ENCODE measurements at places on chromosomes 11 and 22.

- DNase-seq: no peak
Measured at GRCh38 chr22:37174964-37175363, 13.1 kb downstream of the C1QTNF6 start.

- DNase-seq: no peak
Measured at GRCh38 chr11:62959422-62959980, 25.3 kb downstream of the SLC22A6 start.

GRCh38 chr11:62957147-62957546 is 27.6 kb downstream of the SLC22A6 start:
- no peak for DNase-seq

GRCh38 chr22:32542677-32543357 is 68.2 kb downstream of the FBXO7 start:
- no peak for DNase-seq

GRCh38 chr11:76008474-76008873 is 193.5 kb downstream of the UVRAG start:
- no peak for DNase-seq

DNA sequence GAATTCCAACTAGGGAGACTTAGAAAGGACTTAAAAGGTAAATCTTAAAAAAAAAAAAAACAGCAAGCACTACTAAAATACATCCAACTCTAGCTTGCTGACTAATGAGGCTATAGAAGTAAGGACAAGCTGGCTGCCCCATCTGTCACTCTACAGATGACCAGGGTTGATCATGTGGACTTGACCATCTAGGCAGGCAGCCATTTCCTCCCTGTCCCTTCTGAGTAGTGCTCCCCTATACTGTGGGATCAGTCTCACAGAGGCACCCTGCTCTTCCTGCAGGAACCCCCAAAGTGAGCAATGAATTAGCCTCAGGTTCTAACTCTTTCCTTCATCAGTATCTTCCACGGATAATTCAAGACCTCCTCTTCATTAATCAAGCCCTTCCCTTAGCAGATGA is 12.3 kb downstream of the SLC1A2 start:
- DNase-seq: no peak

GRCh38 chr22:42475122-42475521 is 42.9 kb upstream of the NFAM1 start:
- no peak for DNase-seq

GRCh38 chr22:17370766-17371432 is 1.6 kb downstream of the CECR2 start:
- no peak for DNase-seq

DNA sequence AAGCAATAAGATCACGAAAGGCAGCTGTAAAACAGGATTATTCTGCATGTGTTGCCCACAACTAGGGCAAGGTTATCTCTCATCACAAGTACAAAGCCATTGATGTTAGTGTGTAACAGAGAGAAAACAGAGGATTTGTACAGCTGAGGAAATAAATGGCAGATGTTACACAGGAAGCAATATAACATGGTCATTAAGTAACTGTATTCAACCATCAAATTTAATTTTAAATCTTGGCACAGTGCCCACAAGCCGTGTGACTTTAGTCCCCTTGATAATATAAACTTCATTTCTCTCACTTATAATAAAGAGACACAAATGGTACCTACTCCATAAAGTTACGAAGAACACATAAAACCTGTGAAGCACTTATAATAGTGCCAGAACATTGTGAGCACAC is 17.3 kb downstream of the OR51E2 start:
- no peak for DNase-seq

DNA sequence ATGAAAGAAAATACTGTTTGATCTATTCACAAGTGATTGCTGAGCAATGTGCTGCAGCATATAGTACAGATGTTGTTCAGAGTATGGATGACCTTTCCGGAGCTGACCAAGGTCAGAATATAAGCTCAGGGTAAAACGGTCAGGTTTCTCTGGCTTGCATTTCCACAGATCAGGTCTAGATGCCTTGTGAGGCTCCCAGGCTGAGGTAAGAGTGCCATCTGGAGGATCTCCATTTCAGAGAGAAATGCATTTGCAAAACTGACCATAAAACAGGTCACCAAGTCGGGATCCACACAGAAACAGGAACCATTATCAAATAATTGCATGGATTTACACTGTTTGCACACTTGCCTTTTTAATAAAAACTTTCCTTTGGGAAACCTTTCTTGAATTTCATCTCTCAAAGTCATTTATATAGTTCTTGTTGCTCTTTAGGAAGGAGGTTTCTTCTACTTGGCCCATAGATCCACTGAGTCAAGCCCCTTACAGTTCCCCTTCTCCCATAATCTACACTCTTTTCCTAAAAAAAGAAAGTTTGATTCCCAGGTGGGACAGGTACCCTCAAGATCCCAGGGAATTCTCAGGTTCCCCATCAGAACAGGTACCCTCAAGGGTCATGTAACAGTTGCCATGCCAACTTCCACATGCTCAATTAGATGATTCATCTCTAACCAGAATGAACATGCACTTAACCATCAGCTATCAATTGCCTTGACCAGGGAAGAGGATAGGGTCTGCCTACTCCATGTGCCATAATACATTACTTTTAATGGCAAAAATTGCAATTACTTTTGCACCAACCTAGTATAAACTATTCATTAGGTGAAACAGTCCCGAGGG is 25.0 kb upstream of the TMPRSS5 start:
- DNase-seq: no peak

- no peak for DNase-seq
Measured at GRCh38 chr11:30406978-30407762, 84.3 kb downstream of the ARL14EP start.

GRCh38 chr22:33564683-33565082 is 355.6 kb downstream of the LARGE1 start:
- no peak for DNase-seq

GRCh38 chr11:12164061-12165014 is 53.9 kb downstream of the MICAL2 start:
- no peak for DNase-seq

DNA sequence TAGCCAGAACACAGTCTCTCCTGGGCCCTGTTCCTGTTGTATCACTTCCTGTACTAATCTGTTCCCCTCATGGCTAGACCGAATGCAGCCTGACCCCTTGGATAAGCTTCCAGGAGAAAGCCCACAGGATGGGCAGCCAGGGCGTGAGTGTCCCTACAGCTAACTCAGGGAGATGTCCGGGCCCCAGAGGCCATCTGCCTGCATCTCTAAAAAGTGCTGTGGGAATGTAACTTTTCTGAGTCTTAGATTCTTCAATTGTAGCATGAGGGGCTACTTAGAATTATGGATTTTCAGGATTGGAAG is 7.7 kb upstream of the MALAT1 start:
- no peak for DNase-seq

DNA sequence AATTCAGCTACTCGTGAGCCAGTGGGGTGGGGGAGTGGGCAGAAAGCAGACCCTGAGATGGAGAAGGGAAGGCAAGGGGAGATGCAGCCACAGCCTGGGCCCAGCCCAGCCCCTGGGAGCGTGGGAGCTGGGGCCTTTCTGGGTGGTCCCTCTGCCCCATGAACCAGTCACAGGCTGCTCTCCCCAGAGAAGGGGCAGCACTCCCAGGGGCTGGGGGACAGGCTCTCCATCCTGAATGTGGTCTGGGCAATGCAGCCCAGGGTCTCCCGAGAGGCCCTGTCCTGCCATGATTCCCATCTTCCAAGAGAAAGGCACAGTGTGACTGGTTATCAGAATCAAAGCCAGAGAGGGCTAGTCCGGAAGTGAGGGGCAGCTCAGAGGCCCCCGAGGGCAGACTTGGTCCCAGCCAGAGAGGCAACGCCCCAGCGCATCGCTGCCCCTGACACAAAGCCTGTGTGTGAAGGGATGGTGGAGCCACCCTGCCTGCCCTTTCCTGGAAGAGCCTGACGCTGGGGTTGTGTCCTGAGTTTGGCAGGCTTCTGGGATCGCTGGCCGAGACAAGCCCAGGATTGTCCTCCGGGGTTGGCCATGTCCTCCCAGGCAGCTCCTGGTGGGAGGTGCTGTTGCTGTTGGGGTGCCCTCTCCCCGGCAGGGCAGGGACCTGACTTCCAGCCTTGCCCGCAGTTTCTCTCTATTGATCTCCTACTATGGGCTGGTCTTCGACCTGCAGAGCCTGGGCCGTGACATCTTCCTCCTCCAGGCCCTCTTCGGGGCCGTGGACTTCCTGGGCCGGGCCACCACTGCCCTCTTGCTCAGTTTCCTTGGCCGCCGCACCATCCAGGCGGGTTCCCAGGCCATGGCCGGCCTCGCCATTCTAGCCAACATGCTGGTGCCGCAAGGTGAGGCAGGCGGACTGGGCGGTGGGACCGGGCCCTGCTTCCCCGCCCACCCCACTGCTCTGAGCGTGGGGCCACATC is 23.8 kb upstream of the SLC22A12 start:
- DNase-seq: no peak

- DNase-seq: no peak
Measured at GRCh38 chr11:114065094-114065493, 5.6 kb downstream of the ZBTB16 start.

DNA sequence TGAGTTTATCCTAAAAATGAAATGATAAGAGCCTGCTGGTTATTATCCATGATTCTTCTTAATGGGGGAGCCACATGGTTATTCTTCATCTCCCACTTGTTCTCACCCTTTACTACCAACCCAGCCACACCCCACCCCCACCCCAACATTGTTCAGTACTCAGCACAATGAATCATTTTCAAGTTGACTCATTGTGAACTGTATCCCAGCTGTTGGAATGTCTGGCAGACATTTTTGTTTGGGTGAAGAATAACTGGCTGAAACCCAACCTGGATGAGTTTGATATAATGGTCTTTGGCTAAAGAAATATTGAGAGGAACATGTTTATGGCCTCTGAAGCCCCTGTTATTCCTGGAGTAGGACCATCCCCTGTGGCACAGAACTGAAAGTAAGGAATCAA is 136.2 kb downstream of the ELP4 start:
- DNase-seq: no peak

DNA sequence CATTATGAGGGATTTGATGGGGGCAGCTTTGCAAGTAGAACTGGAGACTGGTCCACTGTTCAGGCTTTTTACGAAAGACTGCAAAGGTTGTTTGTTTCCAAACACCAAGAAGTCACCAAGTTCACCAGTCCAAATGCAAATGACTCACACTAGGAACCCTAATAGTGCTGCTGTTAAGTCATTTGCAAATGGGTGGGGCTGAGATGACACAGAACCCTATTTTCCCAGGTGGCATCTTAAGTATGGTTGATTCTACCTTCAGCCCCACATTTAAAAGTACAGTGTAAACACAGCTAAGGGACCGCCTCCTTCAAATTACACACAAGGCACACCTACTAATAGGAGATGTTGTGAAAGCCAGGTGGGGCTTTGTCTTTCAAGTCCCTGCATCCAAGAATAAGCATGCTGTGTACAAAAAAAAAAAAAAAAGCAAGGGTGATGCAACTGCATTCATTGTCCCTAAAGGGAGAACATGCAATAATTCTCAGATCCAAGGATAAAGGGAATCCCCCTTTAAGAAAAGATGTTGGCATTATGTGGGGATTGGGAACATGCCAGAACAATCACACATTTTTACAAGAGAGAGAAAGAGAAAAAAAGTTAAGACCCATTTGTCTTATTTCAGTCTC is 27.3 kb downstream of the BDNF start:
- DNase-seq: no peak
